ENCODE measurements at places on chromosomes 5 and 9.

GRCh38 chr5:87665166-87665565, 252.4 kb upstream of the CCNH start:
- no peak for DNase-seq

DNA sequence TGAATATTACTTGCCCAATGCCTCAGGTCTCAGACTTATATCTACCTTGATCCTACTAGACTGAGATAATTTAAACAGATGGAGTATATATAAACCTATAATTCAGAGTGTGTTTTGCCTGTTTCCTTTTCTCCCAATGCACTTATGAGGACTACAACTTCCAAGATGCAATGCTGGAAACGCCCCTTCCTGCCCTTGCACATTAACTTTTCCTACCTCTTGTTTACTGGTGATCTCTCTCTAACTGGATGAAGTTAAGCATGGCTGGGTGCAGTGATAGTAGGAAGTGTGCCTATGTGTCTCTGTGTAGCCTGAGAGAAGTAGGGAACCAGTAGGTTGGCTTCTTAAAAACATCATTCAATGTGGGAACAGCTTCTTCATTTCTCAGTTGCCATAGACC, 115.2 kb downstream of the SVEP1 start:
- DNase-seq, result no peak

DNA sequence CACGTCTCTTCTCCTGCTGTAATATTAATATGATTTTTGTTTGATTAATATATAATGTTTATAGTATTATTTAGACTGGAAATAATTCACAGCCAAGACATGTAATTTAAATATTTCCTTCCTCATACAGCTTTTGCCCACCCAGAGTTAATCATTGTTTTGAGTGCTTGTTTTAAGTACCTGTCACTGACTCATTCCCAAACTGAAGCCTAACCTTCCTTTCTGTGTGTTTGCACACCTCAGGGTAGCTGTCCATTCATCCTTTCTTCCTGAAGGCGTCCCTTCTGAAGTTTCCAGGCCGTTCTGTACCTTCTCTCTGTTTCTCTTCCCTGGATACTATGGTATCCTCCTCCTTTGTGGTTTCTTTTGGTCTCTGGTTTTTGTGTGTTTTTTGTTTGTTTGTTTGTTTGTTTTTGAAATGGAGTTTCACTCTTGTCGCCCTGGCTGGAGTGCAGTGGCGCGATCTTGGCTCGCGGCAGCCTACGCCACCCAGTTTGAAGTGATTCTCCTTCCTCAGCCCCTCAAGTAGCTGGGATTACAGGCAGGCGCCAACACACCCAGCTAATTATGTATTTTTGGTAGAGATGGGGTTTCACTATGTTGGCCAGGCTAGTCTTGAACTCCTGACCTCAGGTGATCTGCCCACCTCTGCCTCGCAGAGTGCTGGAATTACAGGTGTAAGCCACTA, 312.4 kb downstream of the DOCK8 start:
- no peak for DNase-seq

GRCh38 chr9:19442240-19442639, 33.4 kb downstream of the ACER2 start:
- DNase-seq, result no peak

- DNase-seq, result peak; percentile 52
Observed at GRCh38 chr9:123631862-123632261, 275.9 kb downstream of the CRB2 start.

DNA sequence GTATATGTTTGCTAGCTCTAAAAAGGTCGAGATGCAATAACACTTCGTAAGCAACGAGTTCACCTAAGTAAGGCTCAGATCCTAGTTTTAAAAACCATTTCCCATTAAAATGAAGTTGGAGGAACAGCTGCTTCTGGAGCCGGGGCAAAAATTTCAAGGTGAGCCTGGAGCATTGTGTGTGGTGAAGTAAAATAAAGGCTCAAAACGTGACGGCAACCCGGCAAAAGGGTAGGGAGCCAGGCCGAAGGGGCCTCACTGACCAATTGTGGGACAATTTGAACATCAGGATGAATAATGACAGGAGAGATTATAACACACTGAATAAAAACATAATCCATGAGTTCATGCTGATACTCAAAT, 20.1 kb downstream of the BTNL9 start:
- no peak for DNase-seq

GRCh38 chr9:75432888-75433287, 344.6 kb downstream of the OSTF1 start:
- no peak for DNase-seq

- DNase-seq, result no peak
Observed at GRCh38 chr9:19154135-19154612, 26.9 kb upstream of the PLIN2 start.

- DNase-seq, result no peak
Observed at GRCh38 chr5:53041071-53041692, 52.0 kb downstream of the ITGA2 start.

DNA sequence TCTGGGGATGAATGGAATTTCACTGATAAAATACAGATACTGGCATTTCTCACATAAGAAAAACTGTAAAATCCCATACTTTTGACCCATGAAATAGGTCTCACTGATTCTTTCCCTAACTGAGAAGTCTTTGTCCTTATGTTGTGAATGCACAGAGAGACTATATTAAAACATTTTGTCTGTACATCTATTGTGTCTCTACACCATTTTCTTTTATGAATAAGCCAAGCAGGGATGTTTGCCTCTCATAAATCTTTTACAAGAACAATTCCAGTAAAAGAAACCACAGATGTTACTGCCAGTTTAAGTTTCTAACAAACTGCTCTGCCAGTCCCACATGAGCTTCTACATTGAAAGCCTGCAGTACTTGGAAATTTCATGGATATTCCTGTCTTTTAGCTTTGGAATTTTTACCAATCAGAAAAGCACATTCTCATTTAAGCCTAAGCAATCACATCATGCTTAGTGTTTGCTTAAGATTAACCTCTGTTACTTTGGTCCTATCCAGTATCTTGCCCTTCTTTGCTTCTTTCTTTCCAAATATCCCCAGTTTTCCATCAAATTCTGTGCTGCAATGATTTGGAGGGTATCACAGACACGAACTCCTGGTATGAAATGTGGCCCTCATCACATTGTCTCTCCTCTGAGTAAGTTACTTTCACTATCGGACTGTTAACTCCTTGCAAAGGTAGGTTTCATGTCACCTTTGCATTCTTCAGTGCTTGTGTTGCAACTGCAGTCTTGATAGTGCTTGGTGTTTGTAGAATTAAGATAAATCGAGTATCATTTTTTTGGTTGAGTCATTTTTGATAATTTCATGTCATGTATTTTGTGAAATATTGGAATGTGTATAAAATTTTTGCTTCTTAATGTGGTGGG, 415.1 kb upstream of the ADAMTSL1 start:
- no peak for DNase-seq

- DNase-seq, result no peak
Observed at GRCh38 chr9:115296831-115297565, 179.0 kb upstream of the TNC start.

DNA sequence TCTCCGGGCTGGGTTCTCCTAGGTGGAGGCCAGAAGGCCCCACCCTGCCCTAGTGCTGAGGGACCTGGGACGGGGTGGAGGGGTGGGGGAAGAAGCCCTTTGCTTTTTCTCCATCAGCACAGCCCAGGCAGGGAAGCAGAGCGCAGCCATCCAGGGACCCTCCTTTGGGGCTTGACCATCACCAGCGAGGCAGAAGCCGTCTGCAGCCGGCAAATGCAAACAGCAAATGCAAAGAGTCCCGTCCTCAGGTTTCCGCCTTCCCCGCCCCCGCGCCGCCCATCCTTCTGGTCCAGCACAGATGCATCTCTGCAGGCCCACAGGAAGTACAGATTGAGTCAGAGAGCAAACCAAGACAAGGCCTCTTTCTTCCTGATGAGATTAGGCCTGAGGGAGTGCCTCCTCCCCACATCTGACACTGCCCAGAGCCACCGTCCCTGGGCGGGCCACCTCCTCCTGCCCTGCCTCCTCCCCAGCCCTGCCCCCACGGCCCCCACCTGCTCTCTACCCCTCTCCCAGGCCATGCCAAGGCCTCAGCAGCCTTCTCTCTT, 23.4 kb downstream of the CORO2A start:
- no peak for DNase-seq

- DNase-seq, result no peak
Observed at GRCh38 chr5:61322738-61323725, 9.0 kb upstream of the ZSWIM6 start.

DNA sequence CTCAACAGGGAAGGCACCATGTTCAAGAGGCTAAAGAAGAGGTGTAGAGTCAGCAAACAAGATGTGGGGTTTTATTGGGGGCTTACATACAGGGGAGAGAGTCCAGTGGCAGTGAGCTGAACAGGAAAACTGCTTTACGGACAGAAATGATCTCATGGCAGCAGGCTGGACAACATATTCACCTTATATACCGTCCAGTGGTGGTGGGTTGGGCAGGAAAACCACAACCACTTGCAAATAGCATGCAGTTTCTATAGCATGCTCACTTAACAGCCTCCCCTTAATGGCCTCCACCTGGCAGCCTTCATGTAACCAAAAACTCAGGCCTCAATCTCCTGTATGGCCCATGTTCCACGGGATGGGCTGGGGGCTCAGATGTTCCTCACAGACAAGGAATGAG, 5.4 kb downstream of the TNFSF8 start:
- no peak for DNase-seq

DNA sequence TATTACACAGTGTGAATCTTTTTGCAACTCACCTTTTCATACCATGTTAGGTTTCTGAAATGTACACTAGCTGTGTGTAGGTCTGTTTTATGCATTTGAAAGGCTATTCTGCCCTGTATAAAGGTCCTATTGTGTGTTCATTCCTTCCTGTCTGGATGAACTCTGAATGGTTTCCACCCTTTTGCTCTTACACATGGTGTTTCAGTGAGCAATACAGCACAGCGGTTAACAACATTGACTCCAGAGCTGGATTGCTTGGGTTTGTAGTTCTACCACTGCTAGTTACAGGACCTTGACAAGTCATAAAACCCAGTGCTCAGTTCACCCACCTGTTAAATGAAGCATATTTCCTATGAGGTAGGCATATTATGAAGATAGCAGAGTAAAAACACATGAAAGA, 331.6 kb downstream of the ADGRV1 start:
- DNase-seq, result no peak

DNA sequence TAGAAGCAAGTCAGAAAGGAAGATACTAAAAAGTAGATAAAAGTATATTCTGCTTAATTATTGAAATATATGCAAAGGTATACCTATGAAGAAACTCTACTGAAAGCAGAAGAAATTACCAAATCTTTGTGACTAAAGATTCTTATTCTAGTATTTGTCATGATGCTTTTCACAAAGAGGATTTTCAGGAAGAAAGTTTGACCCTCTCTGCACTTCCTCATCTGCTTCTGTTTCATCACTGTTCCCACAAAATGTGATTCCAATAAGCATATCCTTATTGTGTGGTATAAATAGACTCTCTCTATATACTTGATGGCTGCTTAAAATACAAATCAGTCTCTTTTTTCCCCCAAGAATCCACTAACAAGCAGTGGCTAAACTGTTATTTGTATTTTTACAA, 2139.6 kb upstream of the ACO1 start:
- no peak for DNase-seq

DNA sequence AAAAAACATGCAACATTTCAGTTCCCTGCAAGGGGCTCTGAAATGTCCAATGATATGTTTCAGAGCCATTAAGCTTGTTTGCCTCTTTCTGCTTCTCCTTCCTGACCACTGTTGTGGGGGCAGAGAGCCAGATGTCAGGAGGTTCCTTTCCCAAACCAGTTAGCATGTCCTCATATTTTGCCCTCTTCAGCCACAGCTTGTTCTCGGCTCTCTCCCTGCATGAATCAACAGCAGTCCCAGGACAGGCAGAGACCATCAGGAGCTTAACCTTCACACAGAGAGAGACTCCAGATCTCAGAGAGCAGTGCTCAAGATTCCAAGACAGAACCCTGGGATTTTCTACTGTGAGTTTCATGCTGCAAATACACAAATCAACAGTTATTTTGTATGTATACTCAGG, 218.5 kb downstream of the COMMD10 start:
- no peak for DNase-seq

- no peak for DNase-seq
Observed at GRCh38 chr9:113996531-113997001, 81.5 kb downstream of the AMBP start.

GRCh38 chr9:33250458-33250995, 10.6 kb downstream of the SPINK4 start:
- no peak for DNase-seq

GRCh38 chr5:86124333-86124732, 493.4 kb upstream of the COX7C start:
- no peak for DNase-seq

- DNase-seq, result no peak
Observed at GRCh38 chr9:135711391-135711790, 9.4 kb downstream of the KCNT1 start.

- DNase-seq, result no peak
Observed at GRCh38 chr9:129109952-129110739, 447 bp downstream of the CRAT start.

DNA sequence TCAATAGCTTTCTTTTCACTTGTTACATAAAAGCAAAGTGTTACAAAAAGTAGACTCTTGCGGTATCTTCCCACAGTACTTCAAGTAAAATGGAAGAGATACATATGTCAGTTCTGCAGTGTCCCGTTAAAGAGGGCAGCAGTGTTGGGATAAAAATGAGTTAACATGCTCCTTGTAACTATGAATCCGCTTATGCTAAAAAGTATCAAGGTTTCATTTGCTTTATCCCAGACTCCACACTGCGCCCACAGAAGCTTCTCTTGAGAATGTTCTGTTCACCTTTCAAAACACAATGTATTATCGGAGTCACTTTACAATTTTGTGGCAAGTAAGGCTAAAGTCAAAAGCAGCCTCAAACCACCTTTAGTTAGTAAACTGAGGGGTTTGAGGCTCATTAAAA, 790 bp downstream of the PTAR1 start:
- DNase-seq, result no peak

DNA sequence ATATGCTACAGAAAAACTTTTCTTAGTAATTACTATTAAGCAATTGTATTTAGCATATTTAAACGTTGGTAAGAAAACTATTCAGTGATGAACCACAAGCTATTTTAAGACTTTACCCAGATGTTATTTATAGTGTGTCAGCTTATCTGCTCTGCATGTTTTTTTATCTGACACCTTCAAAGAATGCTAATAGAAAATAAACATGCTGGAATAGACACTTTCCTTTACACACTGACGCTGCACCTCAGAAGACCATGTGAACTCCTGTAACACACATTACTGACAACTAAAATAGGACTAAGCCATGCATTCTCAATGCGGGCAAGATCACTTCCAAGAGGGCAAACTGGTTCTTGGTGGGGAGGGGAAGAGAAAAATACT, 38.3 kb downstream of the FNIP1 start:
- DNase-seq, result no peak

GRCh38 chr9:4506490-4506889, 16.2 kb downstream of the SLC1A1 start:
- no peak for DNase-seq

GRCh38 chr5:15786884-15787283, 286.9 kb downstream of the FBXL7 start:
- no peak for DNase-seq

- no peak for DNase-seq
Observed at GRCh38 chr5:171595401-171595800, 176.0 kb downstream of the FGF18 start.

- DNase-seq, result no peak
Observed at GRCh38 chr5:54996466-54996865, 11.1 kb upstream of the ESM1 start.

GRCh38 chr9:14314929-14315874, 1.3 kb upstream of the NFIB start:
- no peak for DNase-seq

- DNase-seq, result no peak
Observed at GRCh38 chr5:53090229-53090628, 19.3 kb downstream of the MOCS2 start.

GRCh38 chr9:16266648-16267276, 603.7 kb downstream of the BNC2 start:
- no peak for DNase-seq
